Neural crest cell (in vitro differentiated cells): ENCODE measurements at places on chromosomes 5 and 9. TPM values are rescaled to one million over a fixed set of nuclear protein-coding genes. Genes with fewer than 3 reads are reported as not detected.

RANBP3L gene
- total RNA-seq, result not detected in 2 replicates

GRCh38 chr5:178642351-178642909 lies 15.6 kb upstream of the CLK4 start:
- no peak for DNase-seq

GRCh38 chr5:434443-435146 lies 8.4 kb upstream of the EXOC3 start:
- no peak for DNase-seq

DNA sequence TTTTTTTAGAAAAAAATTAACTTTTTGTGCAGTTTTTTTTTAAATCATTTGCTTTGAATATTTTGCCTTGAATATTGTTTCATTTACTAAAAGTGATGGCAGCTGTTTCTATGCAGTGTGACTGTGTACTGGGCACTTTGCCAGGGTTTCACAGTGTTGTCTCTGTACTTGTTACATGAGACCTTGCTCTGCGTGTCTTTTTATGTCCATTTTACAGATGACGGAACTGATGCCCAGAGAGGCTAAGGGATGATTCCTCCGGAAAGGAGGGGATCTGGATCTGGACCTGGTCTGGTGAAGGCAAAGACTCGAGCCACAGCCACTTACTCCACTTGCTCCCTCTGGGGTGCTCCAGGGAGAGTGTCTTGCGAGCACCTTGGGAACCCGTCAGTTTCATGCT lies 124.8 kb upstream of the PTCH1 start:
- no peak for DNase-seq

INSL4 gene
- not detected in 2 replicates for total RNA-seq

- no peak for DNase-seq
These were observed 404.6 kb upstream of the C9orf72 start for GRCh38 chr9:27977931-27978330.

TDRD7 gene
- 1.5 and 1.6 TPM in 2 replicates for total RNA-seq

GRCh38 chr9:107780960-107781359 lies 291.4 kb upstream of the KLF4 start:
- no peak for DNase-seq

- no peak for DNase-seq
These were observed 17.9 kb upstream of the TNIP1 start for GRCh38 chr5:151098768-151099121.

DNA sequence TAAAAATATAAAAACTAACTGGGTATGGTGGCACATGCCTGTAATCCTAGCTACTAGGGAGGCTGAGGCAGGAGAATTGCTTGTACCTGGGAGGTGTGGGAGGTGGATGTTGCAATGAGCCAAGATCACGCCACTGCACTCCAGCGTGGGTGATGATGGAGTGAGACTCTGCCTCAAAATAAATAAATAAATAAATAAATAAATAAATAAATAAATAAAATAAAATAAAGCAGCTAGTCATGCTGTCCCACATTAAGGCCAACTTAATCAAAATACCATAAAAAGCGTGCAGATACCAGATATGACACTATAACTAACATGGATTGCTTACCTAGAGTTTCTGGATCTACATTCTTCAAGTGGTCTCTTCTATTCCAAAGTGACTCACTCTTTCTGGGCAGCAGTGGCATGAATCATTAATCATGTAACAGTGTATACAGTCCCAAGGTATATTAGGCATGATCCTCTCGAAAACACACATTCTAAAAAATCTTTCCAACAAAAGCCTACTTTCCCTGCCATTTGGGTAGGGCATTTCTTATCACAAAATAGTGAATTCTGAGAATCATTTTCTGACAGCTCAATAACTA lies 187.1 kb downstream of the ELAVL2 start:
- no peak for DNase-seq

IL13 gene
- not detected in 2 replicates for total RNA-seq

PCDHB13 gene
- total RNA-seq, result 3.6 TPM in 2 replicates

GRCh38 chr9:37333288-37333687 lies 89.2 kb upstream of the GRHPR start:
- no peak for DNase-seq

PCA3 gene
- not detected in 2 replicates for total RNA-seq

FOXD4L4 gene
- total RNA-seq, result 0.16 and 0.26 TPM in 2 replicates

GRCh38 chr5:107215611-107216010 lies 455.1 kb downstream of the EFNA5 start:
- no peak for DNase-seq

BARX1 gene
- 0.23 TPM in 1 of 2 replicates, not detected in the other for total RNA-seq

LCN1 gene
- not detected in 2 replicates for total RNA-seq
